ENCODE measurements at places on chromosomes 7 and 10.

DNA sequence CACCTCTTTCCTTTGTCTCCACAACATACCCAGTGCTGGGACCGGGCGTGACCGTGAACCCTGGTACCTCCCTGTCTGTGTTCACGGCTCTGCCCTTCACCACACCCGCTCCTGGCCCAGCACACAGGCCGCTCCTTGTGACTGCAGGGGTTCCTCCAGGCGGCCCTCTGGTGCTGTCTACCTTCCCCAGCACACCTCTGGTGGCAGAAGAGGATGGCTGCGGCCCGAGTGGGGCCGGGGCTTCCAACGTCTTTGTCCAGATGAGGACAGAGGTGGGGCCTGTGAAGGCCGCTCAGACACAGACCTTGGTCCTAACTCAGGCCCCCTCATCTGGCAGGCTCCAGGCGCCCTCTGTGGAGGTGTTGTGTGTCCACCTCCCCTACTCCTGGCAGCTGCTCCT is 55.4 kb upstream of the SGMS1 start:
- DNase-seq, result no peak

GRCh38 chr7:44964384-44964830 is 14.4 kb downstream of the MYO1G start:
- peak; percentile 12 for DNase-seq

DNA sequence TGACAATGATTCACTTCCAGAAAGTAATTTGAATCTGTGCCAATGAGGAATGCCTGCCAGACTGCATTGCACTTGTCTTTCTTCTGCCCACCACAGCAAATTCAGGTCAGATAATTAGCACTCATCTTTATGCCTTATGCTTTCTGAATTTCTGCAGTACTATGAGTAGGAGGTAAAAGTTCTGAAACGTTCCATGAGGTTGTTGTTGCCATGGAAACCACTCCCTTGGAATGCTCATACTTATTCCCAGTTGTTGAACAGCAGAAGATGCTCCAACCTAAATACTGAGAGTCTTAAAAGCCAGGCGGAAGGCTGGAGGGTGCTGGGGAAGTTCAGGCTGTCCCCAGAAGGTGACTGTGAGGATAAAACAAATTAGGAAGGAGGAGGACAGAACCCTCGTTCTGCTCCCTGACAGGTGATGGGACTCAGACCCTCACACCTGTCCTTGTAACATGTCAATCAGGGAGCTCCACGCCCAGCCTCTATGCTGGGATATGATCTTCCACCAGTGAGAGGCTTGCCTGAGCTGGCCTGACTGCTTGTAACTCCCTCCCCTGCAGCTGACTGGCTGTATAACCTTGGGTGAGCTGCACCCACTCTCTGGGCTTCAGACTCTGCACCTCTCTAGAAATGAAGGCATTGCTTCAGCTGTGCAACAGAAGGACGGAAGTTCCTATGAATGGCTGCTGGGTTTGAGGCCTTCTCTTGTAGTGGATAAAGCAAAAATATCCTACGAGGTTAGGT is 554.3 kb upstream of the MGMT start:
- DNase-seq, result no peak

DNA sequence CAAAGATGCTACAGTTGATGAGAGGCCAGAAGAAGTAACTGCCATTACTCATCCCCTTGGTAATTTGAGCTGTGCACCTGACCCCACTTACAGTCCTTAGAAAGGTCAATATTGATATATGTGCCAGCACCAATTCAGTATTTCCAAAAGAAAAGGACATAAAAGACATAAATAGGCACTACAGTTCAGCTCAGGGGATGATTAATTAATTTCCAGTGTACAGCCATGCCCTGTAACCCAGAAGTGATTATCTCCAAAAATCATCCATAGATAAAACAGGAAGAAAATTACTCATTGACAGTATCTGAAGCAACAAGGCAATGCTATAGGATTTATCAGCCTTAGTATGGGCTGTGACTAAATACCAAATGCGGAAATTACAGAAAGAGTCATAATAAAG is 82.4 kb downstream of the PHYHIPL start:
- DNase-seq, result no peak

- peak; percentile 80 for DNase-seq
Measured at GRCh38 chr10:132575320-132576201, 38.0 kb downstream of the INPP5A start.

- peak; percentile 51 for DNase-seq
Measured at GRCh38 chr7:134865001-134865845, 85.8 kb downstream of the CALD1 start.

DNA sequence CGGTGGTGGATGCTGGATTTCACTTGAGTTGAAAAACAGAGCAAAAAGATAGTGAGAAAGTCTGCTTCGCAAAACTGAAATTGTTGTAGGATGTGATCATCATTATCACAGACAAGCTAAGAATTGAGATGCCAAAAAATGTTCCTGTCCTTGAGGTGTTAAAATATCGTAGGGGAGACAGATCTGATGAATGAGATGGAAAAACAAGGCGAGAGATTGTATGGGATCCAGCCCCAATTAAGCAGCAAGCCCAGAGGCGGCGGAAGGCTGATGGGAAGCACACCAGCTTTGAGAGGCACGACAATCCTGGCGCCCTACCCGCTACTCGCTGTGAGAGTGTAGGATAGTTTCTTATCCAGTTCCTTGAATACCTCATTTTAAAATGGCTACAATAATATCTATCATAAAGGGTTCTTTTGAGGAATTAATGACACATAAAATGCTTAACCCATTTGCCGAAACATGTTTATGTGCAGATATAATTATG is 131.1 kb upstream of the PTN start:
- no peak for DNase-seq

DNA sequence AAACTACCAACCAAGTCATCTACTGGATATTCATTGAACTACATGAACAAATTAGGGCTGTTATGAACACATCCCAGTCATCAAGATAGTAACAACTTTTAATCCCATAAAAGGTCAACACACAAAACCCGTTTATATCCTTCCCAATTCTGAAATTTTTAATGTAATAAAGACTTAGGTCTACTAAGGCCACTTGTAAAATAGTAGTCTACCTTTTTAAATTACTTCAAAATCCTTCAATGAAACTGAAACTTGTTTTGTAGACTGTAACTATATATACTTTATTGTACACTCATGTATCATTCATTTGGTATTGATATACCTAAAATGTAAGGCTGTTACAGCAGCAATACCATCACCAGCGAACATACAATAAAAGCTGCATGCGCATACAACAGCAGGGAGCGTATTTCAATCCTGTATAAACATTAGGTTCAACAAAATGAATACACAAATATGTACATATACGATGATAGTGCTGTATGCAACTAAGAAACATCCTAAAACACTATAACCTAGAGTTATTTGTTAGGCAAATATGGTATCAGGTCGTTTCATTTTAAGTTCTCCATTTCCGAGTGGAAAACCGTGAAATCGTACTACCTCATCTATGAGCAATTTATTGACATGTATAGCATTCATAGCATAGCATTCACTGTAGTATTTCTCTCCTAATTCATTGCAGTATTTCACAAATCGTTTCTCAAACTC is 973 bp downstream of the ATAD1 start:
- peak; percentile 1 for DNase-seq

- no peak for DNase-seq
Measured at GRCh38 chr10:11691319-11691755, 50.8 kb upstream of the ECHDC3 start.

DNA sequence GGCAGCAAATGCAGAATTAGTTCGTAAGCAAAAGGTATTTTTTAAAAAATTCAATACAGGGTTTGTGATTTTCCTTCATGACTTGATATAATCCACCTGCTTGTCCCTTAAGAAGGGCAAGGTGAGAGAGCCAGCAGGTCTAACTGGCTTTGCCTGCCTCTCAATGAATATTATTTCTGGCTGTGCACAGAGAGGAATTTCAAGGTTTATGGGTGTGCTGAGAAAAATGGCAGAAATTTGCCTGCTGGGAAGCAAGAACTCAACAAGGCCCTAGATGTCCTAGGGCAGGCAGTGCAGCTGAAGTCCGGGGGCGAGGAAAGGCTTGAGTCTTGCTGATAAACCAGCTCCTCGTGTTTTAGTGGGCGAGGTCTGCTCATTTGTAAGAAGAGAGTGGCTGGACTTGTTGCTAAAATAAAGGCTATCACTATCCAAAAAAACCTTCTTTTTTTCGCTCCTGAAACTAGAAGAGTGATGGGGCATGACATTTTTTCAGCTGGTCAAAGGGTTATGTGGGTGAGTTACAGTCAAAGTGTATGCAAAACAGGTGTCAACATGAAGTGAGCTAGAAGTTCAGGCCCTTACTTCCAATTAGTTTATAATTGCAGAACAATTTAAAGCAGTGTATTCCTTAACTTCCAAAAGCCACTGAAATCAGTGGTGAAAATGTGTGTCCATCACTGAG is 385.8 kb upstream of the KLF6 start:
- DNase-seq, result no peak

DNA sequence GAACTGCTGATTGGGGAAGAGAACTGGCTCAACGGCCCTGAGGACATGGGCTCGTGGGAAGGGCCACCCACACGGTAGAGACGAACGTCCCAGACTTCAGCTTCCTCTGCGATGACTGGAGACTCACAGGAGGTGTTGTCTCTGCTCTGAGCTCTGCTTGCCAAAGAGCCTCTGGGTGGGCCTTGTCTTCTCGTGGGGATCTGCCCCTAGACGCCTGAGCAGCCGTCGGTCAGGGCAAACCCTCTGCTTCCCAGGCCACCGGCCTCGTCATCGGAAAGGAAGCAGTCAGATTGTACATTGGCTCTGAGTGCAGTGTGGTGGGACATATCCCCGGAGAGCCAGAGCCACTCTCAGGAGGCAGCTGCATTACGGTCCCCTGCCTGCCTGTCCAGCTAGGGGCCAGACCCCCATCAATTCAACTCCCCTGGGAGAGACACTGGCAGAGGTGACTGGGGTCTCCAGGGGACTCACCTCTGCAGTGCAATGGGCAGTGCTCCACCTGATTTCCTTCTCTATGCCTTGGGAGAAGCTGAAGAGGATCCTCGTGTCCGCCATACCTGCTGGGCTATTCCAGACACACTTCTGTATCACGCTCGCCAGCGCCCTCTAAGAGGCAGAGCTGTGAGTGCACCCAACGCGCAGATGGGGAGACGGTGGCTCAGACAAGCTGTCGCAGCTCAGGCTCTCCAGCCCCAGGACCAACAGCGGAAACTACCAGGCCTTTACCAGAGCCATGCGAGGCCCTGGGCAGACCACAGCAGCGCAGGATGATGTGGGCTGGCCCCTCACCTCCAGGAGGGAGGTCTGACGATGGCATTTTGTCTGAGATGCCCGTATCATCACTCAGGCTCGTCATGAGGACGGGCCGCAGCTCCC is 227.4 kb downstream of the TCERG1L start:
- DNase-seq, result peak; percentile 15

DNA sequence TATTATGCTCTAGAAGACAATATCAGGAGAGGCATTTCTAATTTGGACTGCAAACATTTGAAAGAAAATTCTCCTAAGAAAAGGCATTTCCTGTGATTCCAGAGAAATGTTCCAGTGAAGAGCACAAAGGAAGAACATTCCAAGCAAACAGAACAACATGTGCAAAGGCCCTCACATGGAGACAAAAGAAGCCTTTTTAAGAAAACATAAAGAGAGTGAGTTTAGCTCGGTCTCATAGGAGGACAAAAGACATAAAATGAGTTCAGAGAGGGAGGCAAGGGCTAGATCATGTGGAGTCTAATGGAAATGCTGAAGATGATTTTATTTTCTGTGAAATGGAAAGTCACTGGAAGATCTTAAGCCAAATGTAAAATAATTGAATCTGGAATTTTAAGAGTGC is 269.8 kb upstream of the HGF start:
- DNase-seq, result no peak

- peak; percentile 64 for DNase-seq
Measured at GRCh38 chr7:8261711-8262695, at the start of gene ICA1. TSS of gene ICA1 (minus strand) at chr7:8262167. CDS start at chr7:8235926, 26,241 bp downstream.

GRCh38 chr7:84971360-84971759 is 215.5 kb downstream of the SEMA3D start:
- DNase-seq, result no peak

GRCh38 chr7:158263110-158263963 is 324.3 kb downstream of the PTPRN2 start:
- no peak for DNase-seq
